CD4-positive, alpha-beta T cell treated with Interleukin-1 beta for 1 hour (primary cell): ENCODE measurements at places on chromosomes 16 and 17.

DNA sequence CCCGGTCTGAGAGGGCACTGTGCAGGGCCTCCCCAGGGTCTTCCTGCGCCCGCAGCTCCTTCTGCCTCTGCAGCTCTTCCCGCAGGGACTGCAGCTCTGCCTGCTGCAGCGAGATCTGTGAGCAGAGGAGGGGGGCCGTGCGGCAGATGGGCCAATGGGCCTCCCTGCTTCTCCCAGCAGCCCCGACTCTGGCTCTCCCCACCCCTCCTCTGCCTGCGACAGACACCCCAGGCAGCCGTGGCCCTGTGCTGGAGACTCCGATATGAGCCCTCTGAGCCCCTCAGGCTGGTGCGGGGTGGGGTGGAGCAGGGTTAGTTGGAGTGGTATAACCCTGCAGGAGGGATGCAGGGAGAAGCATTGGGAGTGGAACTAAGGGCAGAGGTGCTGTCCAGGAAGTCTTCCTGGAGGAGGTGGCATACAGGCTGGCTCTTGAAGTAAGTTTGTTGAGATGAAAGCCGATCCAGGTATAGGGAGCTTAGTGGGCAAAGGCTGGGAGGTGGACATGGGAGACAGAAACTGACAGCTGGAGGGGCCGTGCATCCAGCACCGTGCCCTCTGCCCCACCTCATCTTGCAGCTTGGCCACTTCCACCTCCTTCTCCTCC is 5.0 kb downstream of the THOC6 start:
- no peak for DNase-seq

- DNase-seq, result no peak
These were observed 431 bp downstream of the DYNC1LI2 start for GRCh38 chr16:66751053-66751302.

DNA sequence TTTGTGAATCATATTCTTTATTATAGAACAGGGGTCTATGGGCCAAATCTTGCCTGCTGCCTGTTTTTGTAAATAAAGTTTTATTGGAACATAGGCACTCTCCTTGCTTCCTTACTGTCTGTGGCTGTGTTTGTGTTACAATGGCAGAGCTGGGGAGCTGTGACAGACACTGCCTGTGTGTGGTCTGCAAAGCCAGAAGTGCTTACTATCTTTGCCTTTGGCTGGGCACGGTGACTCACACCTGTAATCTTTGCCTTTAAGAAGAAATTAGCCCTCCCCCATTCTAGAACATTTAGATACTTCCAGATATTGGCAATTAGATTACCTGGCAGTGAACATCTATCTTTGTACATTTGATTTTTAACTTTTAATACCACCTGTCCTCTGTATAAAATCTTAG is 308.3 kb downstream of the FOXL1 start:
- no peak for DNase-seq

GRCh38 chr16:88730632-88731607 is 24.6 kb downstream of the CTU2 start:
- DNase-seq, result no peak

DNA sequence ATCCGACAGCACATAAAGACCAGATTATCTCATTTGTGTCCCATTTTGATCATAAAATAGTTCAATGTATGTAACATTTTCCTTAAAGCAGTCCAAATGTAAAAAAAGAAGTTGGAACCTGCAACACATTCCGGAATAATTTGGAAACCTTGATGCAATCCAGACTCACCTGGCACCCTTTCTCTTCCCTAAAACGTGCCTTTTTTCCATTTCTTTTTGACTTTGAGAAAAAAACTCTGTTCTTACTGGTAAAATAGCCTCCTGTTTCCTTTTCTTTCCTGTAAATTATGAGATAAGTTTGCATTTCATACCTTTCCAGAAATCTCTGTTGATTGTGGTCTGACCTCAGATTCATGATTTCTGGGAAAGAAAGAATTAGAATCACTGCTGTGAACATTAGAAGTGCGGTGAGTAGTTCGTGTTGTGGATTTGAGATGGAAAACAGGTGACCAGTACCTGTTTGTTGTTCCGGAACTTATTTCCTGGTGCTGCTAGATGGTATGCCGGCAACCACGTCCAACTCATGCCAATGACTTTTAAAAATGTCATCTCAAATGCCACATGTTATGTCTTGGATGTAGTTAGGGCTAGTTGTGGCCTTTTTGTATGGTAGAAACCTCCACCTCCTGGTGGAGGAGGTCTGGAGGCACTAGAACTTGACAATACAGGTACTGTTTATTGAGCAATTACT is 108.1 kb downstream of the SOCS1 start:
- no peak for DNase-seq

DNA sequence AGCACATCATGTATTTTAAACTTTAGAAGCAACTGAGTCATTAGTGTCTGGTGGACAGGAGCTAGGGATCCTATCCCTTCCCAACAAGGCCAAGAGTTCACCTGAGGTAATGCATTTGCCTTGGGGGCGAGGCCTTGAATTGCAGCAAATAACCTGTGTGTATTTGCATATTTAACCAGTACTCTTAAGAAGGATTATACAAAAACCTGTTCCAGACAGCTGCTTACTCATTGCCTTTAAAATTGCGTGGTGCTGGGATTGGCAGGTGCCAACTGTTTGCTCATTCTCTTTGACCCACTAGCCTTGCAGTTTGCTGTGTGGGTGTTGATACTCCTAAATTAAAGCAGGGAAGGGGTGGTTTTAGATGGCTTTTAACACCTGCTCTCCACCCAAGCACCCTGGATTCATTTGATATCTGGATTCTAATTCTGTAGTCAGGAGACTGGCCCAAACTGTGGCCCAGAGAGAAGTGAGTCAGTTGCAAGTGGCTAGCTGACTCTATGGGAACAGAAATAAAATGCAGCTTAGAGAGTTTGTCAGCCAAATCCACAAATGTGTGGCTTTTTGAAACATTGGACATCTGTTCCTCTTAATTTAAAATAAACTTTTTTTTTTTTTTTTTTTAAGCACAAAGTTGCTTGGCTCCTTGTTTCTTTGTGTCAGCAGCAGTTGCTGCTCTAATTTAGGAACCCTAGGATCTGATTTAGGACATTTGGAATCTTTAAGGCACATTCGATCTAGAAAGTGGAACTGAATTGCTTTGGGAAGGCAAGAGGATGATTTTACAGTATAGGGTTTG is 46.9 kb downstream of the TUBD1 start:
- no peak for DNase-seq

GRCh38 chr16:679814-680624 is at the start of gene STUB1:
STUB1 (plus strand) TSS chr16:680410; CDS start chr16:680526, 116 bp downstream.
- peak; percentile 86 for DNase-seq

DNA sequence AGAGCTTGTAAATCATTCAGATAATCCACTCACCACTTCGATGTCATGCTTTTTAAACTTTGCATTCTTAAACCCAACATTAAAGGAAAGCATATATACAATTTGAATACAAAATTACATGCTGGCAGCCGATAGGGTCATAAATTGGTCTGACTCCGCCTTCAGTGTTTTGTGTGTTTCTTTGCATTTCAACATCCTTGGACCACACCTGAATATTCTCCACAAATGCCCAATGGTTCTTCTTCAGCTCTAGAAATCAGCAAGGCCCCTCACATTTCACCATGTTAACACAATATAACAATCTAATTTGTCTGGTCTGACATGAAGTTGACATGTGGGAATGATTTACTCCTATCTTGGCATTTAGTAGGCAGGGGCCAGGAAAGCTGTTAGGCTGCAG is 17.1 kb downstream of the SETD6 start:
- no peak for DNase-seq

- DNase-seq, result no peak
These were observed 358.5 kb upstream of the ERCC4 start for GRCh38 chr16:13561291-13562070.

GRCh38 chr17:62737513-62737912 is 70.6 kb downstream of the MARCHF10 start:
- DNase-seq, result no peak

DNA sequence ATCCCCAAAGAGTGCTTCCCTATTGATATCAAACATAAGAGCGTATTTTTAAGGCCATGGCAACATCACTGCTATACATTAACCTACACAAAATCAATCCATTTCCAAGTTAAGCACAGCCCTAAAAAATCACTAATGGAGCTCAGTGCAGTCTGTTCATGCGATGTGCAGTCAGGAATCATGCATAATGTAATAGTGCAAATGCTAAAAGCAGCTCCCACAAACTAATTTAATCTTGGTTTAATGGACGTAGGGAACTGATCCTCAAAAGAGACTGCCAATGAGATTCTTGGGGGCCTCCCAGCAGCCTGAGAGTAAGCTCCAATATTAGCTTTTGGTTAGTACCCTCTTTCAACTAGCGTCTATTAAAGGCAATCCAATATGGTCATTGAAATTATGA is 245.9 kb downstream of the TOX3 start:
- no peak for DNase-seq

- no peak for DNase-seq
These were observed 1001.6 kb upstream of the CDH8 start for GRCh38 chr16:63037761-63038396.

- no peak for DNase-seq
These were observed 13.3 kb upstream of the KPNB1 start for GRCh38 chr17:47636273-47637030.

- no peak for DNase-seq
These were observed 374.6 kb upstream of the ASIC2 start for GRCh38 chr17:33667671-33668070.

GRCh38 chr16:84547546-84548061 is 43.1 kb upstream of the MEAK7 start:
- DNase-seq, result no peak

DNA sequence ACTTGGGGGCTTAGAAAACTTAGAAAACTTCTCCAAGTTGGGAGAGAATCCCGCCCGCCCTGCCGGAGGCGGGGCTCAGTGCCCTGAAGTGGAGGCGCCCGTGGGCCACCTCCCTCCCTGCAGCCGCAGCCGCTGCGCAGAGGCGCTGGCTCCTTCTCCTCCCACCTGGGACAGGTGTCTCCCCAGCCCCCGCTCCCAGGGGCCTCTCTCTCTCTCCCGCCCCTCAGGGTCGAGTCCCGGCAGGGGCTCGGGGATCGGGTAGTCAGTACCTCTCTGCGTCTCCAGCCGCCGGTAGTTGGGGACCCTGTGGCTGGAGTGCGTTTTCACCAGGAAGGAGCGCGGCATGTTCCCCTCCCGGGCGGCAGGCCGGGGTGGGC is 257 bp downstream of the SNAI3 start:
- peak; percentile 37 for DNase-seq

GRCh38 chr17:54544249-54544648 is 356.4 kb upstream of the TOM1L1 start:
- DNase-seq, result no peak

GRCh38 chr16:23280483-23280967 is 21.6 kb upstream of the SCNN1B start:
- no peak for DNase-seq

DNA sequence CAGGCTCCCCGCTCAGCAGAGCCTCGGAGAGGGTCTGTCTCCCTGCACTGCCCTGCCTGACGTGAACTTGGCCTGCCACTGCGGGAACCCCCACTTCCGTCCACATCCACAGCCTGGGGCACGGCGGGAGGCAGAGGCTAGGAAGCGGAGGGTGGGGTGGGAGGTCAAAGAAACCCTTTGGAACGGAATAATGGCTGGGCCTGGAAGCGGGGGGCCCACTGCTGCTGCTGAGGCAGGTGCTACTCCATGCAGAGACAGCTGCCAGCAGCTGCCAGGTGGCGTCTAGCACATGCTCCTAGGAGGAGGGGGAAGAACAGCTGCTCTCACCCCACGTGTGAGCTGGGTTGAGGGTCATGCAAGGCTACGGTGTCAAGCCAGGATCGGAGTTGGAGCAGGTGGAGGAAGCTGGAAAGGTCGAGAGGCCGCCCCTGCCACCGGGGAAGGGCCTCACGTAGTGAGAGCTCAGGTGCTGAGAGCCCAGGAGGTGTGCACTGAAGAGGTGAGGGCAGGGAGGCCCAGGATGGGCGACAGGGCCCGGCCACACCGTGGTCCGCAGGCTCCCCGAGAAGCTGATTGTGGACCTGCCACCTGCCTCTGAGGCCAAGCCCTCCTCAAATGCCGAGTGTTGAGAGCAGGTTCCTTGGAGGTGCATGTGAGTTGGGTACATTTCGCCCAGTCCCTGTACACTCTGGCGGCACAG is 9.8 kb downstream of the FSCN2 start:
- DNase-seq, result no peak

DNA sequence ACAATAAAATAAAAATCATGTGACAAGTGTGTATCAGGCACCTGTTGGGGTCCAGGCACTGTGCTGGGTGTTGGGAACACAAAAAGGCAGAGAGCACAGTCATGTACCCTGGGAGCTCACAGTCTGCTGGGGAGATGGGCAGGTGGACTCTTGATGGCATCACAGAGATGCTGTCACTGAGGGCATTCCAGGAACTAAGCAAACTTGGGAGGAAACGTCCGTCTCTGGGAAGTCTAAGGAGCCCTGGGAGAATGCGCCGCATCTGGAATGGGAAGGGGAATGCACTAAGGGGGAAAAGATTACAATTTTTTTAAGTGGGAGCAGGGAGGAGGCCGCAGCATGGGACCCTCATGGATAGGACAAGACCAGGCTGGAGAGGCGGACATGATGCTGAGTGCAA is 80.9 kb upstream of the ZNF423 start:
- no peak for DNase-seq

DNA sequence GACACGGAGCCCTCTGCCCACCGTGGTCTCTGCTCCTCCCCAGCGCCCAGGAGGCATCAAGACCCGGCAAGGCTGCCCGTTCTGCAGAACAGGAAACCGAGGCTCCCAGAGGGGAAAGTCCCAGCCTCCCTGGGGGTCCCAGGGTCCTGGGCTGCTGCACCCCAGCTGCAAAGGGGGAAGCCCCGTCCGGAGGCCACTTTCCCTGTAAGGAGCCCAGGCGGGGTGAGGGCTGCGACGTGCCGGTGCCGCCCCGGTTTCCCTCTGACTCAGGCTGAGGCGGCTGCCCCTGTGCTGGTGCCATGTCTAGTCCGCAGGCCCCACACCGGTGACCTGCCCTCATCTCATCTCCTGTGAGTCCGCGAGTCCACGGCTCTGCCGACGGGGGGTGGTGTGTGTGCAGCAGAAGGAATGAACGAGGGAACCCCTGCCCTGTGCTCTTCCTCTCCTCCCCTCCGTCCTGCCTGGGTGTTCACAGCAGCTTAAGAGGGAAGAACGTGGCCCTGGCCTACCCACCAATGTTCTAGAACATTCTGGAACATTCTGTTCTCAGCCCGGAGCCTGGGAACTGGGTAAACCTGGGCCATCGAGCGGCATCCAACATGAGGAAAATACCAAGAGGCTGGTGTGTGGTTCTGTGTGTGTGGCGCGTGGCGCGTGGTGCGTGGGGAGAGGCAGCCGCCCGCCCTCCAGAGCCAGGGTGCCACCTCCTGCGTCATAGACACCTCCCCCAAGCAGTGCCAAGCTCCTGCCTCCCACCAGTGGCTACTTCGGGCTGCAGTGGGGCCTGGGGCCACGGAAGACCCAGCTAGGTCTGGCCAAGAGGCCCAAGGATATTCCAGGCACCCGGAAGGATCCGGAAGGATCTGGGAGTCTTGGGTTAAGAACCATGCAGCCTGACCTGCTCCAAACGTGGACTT is 7.0 kb upstream of the CBFA2T3 start:
- no peak for DNase-seq
